ENCODE measurements at places on chromosomes 4 and X.

DNA sequence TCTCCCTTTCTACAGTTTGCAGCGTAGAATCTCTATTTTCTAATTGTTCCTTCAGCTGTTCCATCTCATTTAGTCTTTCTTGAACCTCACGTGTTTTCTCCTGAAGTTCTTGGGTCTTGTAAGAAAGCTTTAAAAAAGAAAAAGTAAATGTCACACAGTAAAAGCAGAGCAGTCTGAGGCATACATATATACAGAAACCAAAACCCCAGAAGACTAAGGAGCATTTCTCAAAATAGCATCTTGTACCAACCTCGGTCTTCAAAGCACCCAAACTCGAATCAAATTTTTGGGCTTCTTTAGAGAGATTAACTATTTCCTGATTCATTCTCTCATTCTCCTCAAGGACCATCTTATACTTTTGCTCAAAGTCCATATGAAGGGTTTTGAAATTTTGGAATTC lies 39.4 kb downstream of the CENPE start:
- H3K4me1 ChIP-seq = no peaks in the 10 kb centered on the region
- H3K27me3 ChIP-seq = no peaks in the 10 kb centered on the region
- peaks cover 62% of the 10 kb centered on the region for H3K36me3 ChIP-seq
- H3K4me3 ChIP-seq = no peak overlapping the region
- H3K27ac ChIP-seq = no peak overlapping the region

GRCh38 chr4:4659871-4660651 lies 118.2 kb upstream of the STX18 start:
- no peak overlapping the region for H3K4me3 ChIP-seq
- H3K27me3 ChIP-seq = no peaks in the 10 kb centered on the region
- DNase-seq = peak; percentile 65
- H3K36me3 ChIP-seq = no peaks in the 10 kb centered on the region
- H3K27ac ChIP-seq = peak overlapping the region; percentile 75

- H3K4me3 ChIP-seq = no peak overlapping the region
- H3K4me1 ChIP-seq = no peaks in the 10 kb centered on the region
- H3K27me3 ChIP-seq = no peaks in the 10 kb centered on the region
- no peak overlapping the region for H3K27ac ChIP-seq
These were observed 95.9 kb upstream of the DUSP21 start for GRCh38 chrX:44747969-44748368.

DNA sequence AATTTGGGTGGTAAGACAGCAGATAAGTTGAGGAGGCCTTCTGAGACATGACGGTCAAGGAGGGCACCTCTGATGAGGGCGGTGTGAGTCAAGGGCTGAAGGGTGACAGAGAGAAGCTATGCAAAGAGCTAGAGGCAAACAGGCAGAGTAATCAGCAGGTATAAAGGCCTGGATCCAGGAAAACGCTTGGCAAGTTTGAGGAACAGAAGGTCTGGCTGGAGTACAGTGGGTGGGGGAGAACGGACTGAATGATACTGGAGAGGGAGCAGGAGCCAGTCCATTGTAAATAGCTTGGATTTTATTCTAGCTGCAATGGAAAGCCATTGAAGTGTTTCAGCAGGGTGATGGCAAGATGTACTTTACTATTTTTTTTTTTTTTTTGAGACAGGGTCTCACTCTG lies 39.3 kb downstream of the RAB33B start:
- peaks cover 13% of the 10 kb centered on the region for H3K27me3 ChIP-seq
- H3K36me3 ChIP-seq = no peaks in the 10 kb centered on the region
- no peak overlapping the region for H3K4me3 ChIP-seq
- no peaks in the 10 kb centered on the region for H3K4me1 ChIP-seq

GRCh38 chrX:136275553-136275952 lies 24.4 kb upstream of the MAP7D3 start:
- H3K4me1 ChIP-seq = no peaks in the 10 kb centered on the region
- H3K36me3 ChIP-seq = no peaks in the 10 kb centered on the region
- H3K27me3 ChIP-seq = no peaks in the 10 kb centered on the region
- no peak overlapping the region for H3K4me3 ChIP-seq

- no peaks in the 10 kb centered on the region for H3K36me3 ChIP-seq
- no peak for DNase-seq
- H3K4me1 ChIP-seq = peaks cover 8% of the 10 kb centered on the region
- H3K4me3 ChIP-seq = no peak overlapping the region
- H3K27ac ChIP-seq = no peak overlapping the region
These were observed 4.6 kb upstream of the PKD2 start for GRCh38 chr4:88002786-88003185.

DNA sequence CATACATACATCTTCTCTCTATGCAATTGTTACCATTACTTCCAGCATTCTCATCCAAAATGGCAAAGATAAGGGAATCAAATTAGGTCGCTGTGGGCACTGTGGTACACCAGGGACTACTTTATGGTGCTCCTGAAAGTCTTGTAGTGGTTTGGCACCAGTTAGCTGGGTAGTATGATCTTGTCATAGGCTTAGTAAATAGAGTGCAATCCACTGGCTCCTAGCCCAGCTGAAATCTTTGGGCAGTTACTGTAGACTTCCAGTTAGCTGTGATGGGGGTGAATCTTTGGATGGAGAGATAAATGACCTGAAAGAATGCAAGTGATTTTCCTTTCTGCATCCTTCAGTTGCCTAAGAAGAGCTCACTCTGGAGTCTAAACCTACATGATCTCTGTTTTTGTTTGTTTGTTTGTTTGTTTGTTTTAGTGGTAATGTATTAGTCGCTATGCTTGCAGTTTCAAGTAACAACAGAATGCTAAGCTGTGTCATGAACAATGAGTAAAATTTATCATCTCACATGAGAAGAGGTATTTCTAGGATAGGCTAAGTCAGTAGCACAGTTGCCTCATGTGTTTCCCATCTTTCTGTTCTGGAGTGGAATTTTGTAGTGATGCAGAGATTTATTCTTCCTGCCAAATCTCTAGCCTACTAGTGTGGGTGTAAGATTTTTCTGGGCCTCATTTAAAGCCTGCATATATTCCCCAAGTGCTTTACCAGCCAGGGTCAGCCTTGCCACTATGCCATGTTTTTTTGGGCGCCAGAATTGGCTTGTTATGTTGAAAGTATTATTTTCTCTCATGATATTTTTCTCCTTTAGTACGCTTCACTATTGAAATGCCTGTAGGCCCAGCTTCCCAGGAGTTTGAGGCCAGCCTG lies 24.2 kb downstream of the HERC3 start:
- no peaks in the 10 kb centered on the region for H3K27me3 ChIP-seq
- no peak overlapping the region for H3K27ac ChIP-seq
- H3K36me3 ChIP-seq = no peaks in the 10 kb centered on the region
- H3K4me3 ChIP-seq = no peak overlapping the region
- no peak for DNase-seq

DNA sequence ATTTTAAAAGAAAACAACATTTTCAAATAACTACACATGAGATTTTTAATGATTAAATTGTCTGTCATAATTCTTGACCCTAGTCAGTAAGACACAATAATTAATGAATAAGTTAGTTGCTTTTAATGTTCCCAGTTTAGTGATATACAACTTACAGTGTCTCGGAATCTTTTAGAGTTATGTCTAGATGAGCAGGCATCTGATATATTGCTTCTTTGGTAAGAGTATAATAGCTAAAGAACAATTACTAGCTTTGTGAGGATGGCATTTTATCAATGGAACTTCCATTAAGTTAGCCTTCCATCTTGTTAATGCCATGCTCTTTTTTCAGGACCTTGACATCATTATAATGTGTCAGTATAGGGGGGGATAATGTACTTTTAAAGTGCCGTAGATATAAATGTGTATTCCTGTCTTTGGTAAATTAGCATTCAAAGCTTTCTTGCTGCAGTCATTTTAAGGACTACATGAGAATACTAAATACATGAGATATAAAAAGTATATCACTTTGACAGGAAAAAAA lies 425.1 kb downstream of the PDHA2 start:
- no peak for DNase-seq
- no peak overlapping the region for H3K27ac ChIP-seq
- no peak overlapping the region for H3K4me3 ChIP-seq
- H3K36me3 ChIP-seq = no peaks in the 10 kb centered on the region
- H3K27me3 ChIP-seq = no peaks in the 10 kb centered on the region

DNA sequence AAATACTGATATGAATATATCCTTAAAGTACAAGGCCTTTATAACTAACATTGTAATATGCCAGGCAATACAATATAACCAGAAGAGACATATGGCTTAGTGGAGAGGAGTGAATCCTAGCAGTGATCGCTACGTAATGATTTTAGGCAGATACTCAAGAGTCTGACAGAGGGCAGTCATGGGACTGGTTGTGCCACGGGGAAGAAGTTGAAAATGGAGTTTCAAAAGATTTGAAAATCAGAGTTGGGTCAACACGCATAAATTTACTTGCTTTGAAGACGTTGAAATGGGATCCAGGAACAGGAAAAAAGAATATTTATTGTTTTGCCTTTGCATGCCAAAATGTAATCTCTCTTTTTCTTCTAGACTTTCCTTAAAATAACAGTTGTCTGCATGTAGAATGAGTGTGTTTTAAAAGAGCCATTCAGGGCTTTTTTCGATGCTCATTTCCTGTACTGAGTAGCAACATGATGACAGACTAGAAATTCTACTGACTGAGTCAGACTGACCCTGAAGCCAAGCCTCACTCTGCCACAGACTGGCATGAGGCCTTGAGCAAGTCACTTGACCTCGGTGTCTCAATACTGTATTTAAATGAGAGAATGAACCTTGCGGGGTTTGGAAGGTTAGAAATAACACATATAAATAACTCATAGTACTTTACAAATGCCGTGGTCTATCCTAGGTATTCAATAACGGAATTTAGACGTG lies 8.1 kb upstream of the SMS start:
- H3K36me3 ChIP-seq = no peaks in the 10 kb centered on the region
- no peak overlapping the region for H3K4me3 ChIP-seq
- no peaks in the 10 kb centered on the region for H3K27me3 ChIP-seq
- H3K27ac ChIP-seq = no peak overlapping the region
- H3K4me1 ChIP-seq = no peaks in the 10 kb centered on the region
- DNase-seq = no peak

GRCh38 chrX:53323196-53323595 lies 41.8 kb upstream of the IQSEC2 start:
- H3K27me3 ChIP-seq = peaks cover 22% of the 10 kb centered on the region
- no peak overlapping the region for H3K4me3 ChIP-seq
- no peaks in the 10 kb centered on the region for H3K36me3 ChIP-seq
- no peak for DNase-seq
- no peak overlapping the region for H3K27ac ChIP-seq
- peaks cover 18% of the 10 kb centered on the region for H3K4me1 ChIP-seq

GRCh38 chr4:78774417-78774816 lies 1.7 kb upstream of the BMP2K start:
- H3K27ac ChIP-seq = peak overlapping the region; percentile 98
- peaks cover 15% of the 10 kb centered on the region for H3K4me1 ChIP-seq
- no peak for DNase-seq
- peak overlapping the region; percentile 89 for H3K4me3 ChIP-seq
- H3K36me3 ChIP-seq = peaks cover 6% of the 10 kb centered on the region

GRCh38 chrX:21982311-21982710 lies 41.8 kb downstream of the SMS start:
- H3K27ac ChIP-seq = no peak overlapping the region
- no peaks in the 10 kb centered on the region for H3K27me3 ChIP-seq
- H3K4me3 ChIP-seq = no peak overlapping the region
- DNase-seq = no peak
- H3K36me3 ChIP-seq = peaks cover 49% of the 10 kb centered on the region

GRCh38 chr4:47791965-47792364 lies 45.9 kb downstream of the CORIN start:
- H3K36me3 ChIP-seq = no peaks in the 10 kb centered on the region
- peaks cover 1% of the 10 kb centered on the region for H3K27me3 ChIP-seq
- H3K4me1 ChIP-seq = no peaks in the 10 kb centered on the region
- no peak overlapping the region for H3K27ac ChIP-seq
- H3K4me3 ChIP-seq = no peak overlapping the region

DNA sequence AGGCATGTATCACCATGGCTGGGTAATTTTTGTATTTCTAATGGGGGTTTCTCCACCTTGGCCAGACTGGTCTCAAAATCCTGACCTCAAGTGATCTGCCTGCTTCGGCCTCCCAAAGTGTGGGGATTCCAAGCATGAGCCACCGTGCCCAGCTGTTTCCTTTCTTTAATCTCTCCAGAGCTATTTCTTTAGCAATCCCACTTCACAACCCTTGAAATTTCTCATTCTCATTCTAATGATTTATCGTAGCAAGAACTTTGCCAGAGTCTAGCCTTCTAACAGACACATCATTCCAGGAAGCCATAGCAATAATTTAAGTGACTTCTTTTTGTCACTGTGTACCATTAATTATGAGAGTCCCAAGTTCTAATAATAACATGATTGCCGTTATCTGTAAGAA lies 68.6 kb downstream of the RXFP1 start:
- H3K27me3 ChIP-seq = no peaks in the 10 kb centered on the region
- DNase-seq = no peak
- no peak overlapping the region for H3K4me3 ChIP-seq
- H3K36me3 ChIP-seq = no peaks in the 10 kb centered on the region
- no peak overlapping the region for H3K27ac ChIP-seq
- no peaks in the 10 kb centered on the region for H3K4me1 ChIP-seq

GRCh38 chr4:141131723-141132071 lies 1.6 kb downstream of the RNF150 start:
- no peak overlapping the region for H3K27ac ChIP-seq
- H3K4me1 ChIP-seq = no peaks in the 10 kb centered on the region
- no peak for DNase-seq
- H3K4me3 ChIP-seq = no peak overlapping the region
- H3K36me3 ChIP-seq = no peaks in the 10 kb centered on the region

- no peak overlapping the region for H3K4me3 ChIP-seq
- H3K27ac ChIP-seq = no peak overlapping the region
- no peaks in the 10 kb centered on the region for H3K36me3 ChIP-seq
- H3K4me1 ChIP-seq = no peaks in the 10 kb centered on the region
- no peaks in the 10 kb centered on the region for H3K27me3 ChIP-seq
These were observed 93.6 kb downstream of the AFF2 start for GRCh38 chrX:148593987-148594386.

- no peak for DNase-seq
- H3K4me3 ChIP-seq = no peak overlapping the region
- H3K4me1 ChIP-seq = no peaks in the 10 kb centered on the region
- H3K27me3 ChIP-seq = peaks cover 14% of the 10 kb centered on the region
- no peaks in the 10 kb centered on the region for H3K36me3 ChIP-seq
These were observed 319 bp downstream of the DRP2 start for GRCh38 chrX:101219864-101220346.

- no peak for DNase-seq
- H3K4me3 ChIP-seq = no peak overlapping the region
- no peaks in the 10 kb centered on the region for H3K4me1 ChIP-seq
- H3K27me3 ChIP-seq = no peaks in the 10 kb centered on the region
- peaks cover 26% of the 10 kb centered on the region for H3K36me3 ChIP-seq
- H3K27ac ChIP-seq = no peak overlapping the region
These were observed 7.8 kb downstream of the HMGB3 start for GRCh38 chrX:150990910-150991309.

DNA sequence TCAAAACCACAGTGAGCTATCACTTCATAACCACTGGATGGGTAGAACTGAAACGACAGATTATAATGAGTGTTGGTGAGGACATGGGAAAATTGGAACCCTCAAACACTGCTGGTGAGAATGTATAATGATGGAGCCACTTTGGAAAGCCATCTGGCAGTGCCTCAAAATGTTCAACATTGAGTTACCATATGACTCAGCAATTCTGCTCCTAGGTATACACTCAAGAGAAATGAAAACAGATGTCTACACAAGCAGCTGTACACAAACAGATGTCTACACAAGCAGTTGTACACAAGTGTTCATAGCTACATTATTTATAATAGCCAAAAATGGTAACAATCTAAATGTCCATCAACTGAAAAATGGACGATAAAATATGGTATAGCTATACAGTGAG lies 143.9 kb downstream of the PDGFRA start:
- H3K36me3 ChIP-seq = no peaks in the 10 kb centered on the region
- H3K27me3 ChIP-seq = peaks cover 5% of the 10 kb centered on the region
- no peaks in the 10 kb centered on the region for H3K4me1 ChIP-seq

Data from K562 (cell line).